ENCODE measurements at places on chromosomes 6 and 20. TPM values are rescaled to one million over a fixed set of nuclear protein-coding genes. Genes with fewer than 3 reads are reported as not detected.
A peak's percentile ranks its signal among the peaks of the same experiment; 100 is the strongest.

PTCHD4 gene
- not detected for total RNA-seq

EZR gene
- 214 TPM for total RNA-seq

TINAG gene
- not detected for total RNA-seq

ARMC2 gene
- total RNA-seq, result 19.2 TPM

RAET1L gene
- total RNA-seq, result not detected

CCN2 gene
- not detected for total RNA-seq

CDK19 gene
- total RNA-seq, result 29.4 TPM

- no peak for DNase-seq
Observed at GRCh38 chr6:25659633-25660368, 7.8 kb downstream of the SCGN start.

DNA sequence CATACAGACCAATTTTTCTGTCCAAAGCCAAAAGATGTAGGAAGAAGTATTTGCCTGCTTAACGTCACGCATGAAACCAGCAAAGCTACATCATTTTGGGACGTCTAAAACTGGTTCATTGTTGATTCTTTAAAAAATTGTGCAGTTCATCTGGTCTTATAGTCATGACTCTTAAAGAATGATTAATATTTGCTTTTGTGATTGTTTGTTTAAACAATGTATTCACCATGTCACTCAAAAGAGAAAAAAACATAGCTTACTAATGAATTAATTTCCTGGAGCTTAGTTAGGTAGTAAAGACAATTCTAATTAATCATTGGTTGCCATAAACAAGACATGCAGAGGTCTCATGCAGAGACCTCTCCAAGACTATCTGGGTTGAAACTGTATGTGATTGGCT is 157.3 kb downstream of the RPS12 start:
- no peak for DNase-seq

GRCh38 chr6:11847515-11848345 is 69.1 kb upstream of the ADTRP start:
- DNase-seq, result no peak

DNA sequence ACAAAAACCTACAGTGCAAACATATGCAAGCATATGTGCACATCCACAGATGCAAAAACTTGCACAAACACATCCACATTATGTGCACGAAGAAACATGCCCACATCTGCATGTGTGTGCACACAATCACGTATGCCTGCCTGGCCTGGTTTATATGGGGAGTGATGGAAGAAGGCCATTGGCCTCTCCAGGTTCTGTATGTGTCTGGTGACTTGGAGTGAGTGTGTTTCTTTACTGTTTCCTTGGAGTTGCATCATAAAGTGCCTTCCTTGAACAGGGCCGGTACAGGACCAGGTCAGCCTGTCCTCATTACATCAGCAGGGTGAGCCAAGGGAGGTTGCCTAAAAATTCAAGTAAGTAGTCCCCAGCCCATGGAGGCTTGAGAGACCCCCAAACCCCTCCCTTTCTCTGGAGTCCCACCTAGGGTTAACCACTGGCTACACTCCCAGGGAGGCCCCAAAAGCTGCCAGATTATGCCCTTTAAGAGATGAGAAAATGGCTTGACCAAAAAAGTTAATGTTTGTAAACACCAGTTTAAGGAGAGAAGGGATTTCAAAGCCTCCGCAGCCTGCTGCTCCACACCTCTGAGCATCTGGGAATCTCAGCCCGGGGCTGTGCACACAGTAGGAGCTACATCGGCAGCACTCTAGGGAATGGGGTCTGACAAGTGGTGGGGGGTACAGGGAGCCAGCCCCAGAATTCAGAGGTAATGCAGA is 140.8 kb downstream of the VEGFA start:
- no peak for DNase-seq

GRCh38 chr6:46796848-46797580 is 3.8 kb downstream of the MEP1A start:
- no peak for DNase-seq

DNA sequence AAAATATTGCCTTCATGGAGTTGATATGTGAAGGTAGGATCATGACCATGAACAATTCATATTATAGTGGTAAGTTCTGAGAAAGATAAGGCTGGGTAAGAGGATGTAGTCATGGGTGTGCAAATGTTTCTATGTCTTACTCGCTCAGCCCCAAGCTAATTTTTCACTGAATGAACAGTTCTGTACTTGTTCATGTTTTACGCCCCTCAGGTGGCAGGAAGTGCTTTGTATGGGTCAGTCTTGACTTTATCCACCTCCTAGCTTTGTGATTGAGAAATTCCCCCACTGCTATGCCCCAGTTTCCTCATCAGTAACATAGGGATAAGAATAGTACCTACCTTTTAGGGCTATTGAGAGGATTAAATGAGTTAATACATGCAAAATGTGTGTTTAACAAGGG is 148.2 kb upstream of the KCNG1 start:
- no peak for DNase-seq

GRCh38 chr20:34927736-34928135 is 27.9 kb downstream of the GSS start:
- DNase-seq, result no peak

GRCh38 chr20:19777981-19778380 is 19.9 kb downstream of the RIN2 start:
- DNase-seq, result no peak

- no peak for DNase-seq
Observed at GRCh38 chr6:36760685-36761435, 63.2 kb downstream of the RAB44 start.

- peak; percentile 50 for DNase-seq
Observed at GRCh38 chr6:108497883-108498282, 62.8 kb upstream of the FOXO3 start.

All from activated CD8-positive, alpha-beta memory T cell treated with anti-CD3 and anti-CD28 coated beads, Interleukin-2, amount 10 ng/mL, durations not matched to agents 7 days and 5 days (primary cell).